ENCODE measurements at places on chromosomes 2 and 18.

GRCh38 chr2:233079473-233079877 is 19.3 kb downstream of the INPP5D start:
- H3K4me3 ChIP-seq = no peak overlapping the region
- DNase-seq = no peak
- no peaks in the 10 kb centered on the region for H3K27me3 ChIP-seq
- no peak overlapping the region for H3K27ac ChIP-seq
- peaks cover 30% of the 10 kb centered on the region for H3K4me1 ChIP-seq
- H3K36me3 ChIP-seq = no peaks in the 10 kb centered on the region

- no peaks in the 10 kb centered on the region for H3K36me3 ChIP-seq
- H3K27me3 ChIP-seq = no peaks in the 10 kb centered on the region
- no peak overlapping the region for H3K4me3 ChIP-seq
- no peaks in the 10 kb centered on the region for H3K4me1 ChIP-seq
- H3K27ac ChIP-seq = no peak overlapping the region
Measured at GRCh38 chr2:228860601-228861285, 410.3 kb downstream of the PID1 start.

DNA sequence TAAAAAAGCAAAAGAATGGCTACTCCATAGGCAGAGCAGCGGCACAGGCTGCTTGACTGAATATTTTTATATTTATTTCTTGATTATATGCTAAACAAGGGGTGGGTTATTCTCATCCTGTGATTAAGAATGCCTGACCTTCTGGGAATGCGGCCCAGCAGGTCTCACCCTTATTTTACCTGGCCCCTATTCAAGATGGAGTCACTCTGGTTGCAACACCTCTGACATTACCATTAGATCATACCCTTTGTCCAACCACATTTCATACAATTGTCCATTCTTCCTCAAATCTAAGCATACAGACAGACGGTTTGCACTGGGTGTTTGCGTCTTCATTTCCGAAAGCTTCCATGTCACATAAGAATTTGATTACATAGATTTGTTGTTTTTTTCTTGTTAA is 168.2 kb downstream of the GALNT1 start:
- no peaks in the 10 kb centered on the region for H3K27me3 ChIP-seq
- H3K4me3 ChIP-seq = no peak overlapping the region
- no peak overlapping the region for H3K27ac ChIP-seq
- no peak for DNase-seq

DNA sequence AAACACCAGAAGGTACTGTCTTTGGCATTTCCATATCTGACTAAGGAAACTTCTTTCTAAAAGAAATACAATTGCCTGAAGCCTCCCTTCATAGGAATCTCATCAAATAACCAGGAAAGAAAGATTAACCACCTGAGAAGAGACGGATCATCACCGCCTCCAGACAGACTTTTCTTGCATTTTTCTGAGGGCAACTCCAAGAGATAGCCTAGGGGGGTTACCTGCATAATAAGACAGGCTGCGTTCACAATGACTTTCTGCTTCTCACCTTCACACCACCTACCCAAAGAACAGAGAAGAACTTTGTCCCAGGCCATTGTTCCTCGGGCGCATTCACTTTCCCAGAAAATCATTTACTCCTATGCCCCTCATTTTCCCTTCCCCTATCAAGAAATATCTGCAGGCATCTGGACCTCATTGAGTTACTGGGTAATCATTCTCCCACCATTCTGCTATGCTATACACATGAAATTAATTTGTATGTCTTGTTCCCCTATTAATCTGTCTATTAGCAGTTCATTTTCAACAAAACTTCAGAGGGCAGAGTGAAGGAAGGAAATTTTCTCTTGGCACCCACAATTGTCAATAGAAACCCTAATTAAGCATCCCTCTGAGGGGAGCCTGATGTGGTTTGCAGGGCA is 8.3 kb upstream of the POMC start:
- no peak overlapping the region for H3K4me3 ChIP-seq
- H3K36me3 ChIP-seq = no peaks in the 10 kb centered on the region
- no peaks in the 10 kb centered on the region for H3K4me1 ChIP-seq
- no peak for DNase-seq
- H3K27me3 ChIP-seq = peaks cover 24% of the 10 kb centered on the region

DNA sequence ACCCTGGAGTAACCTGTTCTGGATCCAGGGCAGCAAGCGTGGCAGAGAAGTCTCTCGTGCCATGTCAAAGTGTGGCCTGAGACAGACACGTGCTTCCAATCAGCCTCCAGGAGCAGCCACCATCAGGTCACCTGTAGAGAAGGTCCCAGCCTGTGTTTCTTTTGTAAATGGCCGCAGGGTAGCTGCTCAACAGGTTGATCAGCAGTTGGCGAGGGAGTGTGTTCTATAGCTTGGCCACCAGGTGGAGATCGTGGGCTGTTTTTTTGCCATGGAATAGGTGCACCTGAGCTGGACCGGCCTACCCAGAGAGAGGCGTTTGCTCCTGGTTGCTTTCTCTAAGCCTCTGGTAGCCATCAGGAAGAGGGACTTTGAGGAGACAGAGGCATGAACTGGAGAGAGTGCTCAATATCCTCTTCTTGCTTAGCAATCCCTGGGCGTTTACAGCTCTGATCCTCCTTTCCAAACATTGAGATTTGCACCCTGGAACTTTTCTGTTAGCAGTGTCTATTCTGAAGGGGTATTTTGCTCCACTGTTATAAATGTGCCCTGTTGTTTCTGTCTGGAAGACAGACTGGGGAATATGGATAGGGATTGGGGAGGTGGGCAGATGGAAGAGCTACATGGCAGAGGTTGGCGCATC is 34.2 kb upstream of the EN1 start:
- H3K36me3 ChIP-seq = no peaks in the 10 kb centered on the region
- peaks cover 6% of the 10 kb centered on the region for H3K4me1 ChIP-seq
- peak; percentile 60 for DNase-seq
- no peaks in the 10 kb centered on the region for H3K27me3 ChIP-seq
- no peak overlapping the region for H3K4me3 ChIP-seq

- no peak for DNase-seq
- peaks cover 90% of the 10 kb centered on the region for H3K36me3 ChIP-seq
- H3K27ac ChIP-seq = no peak overlapping the region
- no peaks in the 10 kb centered on the region for H3K4me1 ChIP-seq
- no peaks in the 10 kb centered on the region for H3K27me3 ChIP-seq
Measured at GRCh38 chr18:8389391-8390340, 219.6 kb upstream of the RAB12 start.

- H3K4me1 ChIP-seq = peaks cover 11% of the 10 kb centered on the region
- no peak overlapping the region for H3K27ac ChIP-seq
- H3K36me3 ChIP-seq = no peaks in the 10 kb centered on the region
Measured at GRCh38 chr18:13398631-13399030, 180.1 kb downstream of the LDLRAD4 start.

- no peaks in the 10 kb centered on the region for H3K4me1 ChIP-seq
- no peaks in the 10 kb centered on the region for H3K27me3 ChIP-seq
- DNase-seq = no peak
- H3K4me3 ChIP-seq = peak overlapping the region; percentile 16
Measured at GRCh38 chr18:12777500-12777944, 74.7 kb downstream of the PSMG2 start.

DNA sequence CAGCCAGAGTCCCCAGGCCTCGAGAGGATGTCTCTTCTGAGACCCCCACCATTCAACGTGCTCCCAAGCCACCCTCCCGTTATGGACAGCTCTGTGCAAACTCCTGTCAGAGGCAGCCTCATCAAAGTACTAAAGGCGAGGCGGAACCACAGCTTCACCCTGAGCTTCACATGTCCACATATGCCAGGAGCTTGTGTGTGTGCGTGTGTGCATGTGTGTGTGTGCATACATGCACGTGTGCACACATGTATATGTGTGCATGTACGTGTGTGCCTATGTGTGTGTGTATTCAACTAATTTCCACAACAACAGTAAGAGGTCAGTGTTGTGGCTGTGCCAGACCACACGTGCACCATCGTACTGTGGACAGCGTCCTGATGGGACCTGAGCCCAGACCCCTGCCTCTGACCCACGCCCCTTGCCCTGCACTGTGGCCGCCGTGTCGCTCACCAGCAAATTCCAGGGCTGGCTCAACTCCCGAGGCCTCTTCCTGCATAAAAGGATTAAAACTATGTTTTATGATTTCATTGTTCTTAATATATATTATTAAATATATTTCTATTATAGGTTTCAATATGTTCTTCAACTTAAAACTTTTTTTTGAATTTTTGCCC is 444.8 kb downstream of the EIPR1 start:
- no peak overlapping the region for H3K4me3 ChIP-seq
- peak; percentile 55 for DNase-seq
- H3K27me3 ChIP-seq = no peaks in the 10 kb centered on the region
- no peak overlapping the region for H3K27ac ChIP-seq
- no peaks in the 10 kb centered on the region for H3K36me3 ChIP-seq
- H3K4me1 ChIP-seq = no peaks in the 10 kb centered on the region

DNA sequence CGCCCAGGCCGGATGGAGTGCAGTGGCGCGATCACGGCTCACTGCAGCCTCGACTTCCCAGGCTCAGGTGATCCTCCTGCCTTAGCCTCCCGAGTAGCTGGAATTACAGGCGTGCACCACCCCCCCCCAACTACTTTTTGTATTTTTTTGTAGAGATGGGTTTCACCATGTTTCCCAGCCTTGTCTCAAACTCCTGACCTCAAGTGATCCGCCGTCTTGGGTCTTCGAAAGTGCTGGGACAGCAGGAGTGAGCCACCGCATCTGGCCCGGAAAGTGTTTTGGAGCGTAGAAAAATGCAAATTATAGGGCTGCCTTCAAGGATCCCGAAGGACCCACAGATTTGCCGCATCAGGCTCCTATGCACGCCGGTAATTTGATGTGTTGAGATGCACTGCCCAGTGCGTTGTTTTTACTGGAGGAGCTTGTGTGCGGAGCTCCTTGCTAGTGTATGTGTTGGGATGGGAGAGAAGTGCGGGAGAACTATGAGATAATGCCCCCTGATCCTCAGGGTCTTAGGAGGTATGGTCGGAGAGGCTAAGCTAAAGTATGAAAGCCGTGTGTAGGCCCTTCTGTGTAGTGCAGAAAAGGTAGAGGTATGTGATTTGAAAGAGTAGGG is 1.2 kb upstream of the CLASP1 start:
- H3K4me1 ChIP-seq = peaks cover 41% of the 10 kb centered on the region
- H3K4me3 ChIP-seq = peak overlapping the region; percentile 75
- DNase-seq = peak; percentile 86
- no peaks in the 10 kb centered on the region for H3K36me3 ChIP-seq

- no peaks in the 10 kb centered on the region for H3K36me3 ChIP-seq
- peak overlapping the region; percentile 22 for H3K4me3 ChIP-seq
- H3K27ac ChIP-seq = peak overlapping the region; percentile 15
Measured at GRCh38 chr2:109331896-109332848, 203.2 kb downstream of the SH3RF3 start.

GRCh38 chr2:42001711-42002201 is 46.1 kb upstream of the PKDCC start:
- no peak overlapping the region for H3K4me3 ChIP-seq
- H3K27me3 ChIP-seq = no peaks in the 10 kb centered on the region
- peaks cover 6% of the 10 kb centered on the region for H3K4me1 ChIP-seq
- no peaks in the 10 kb centered on the region for H3K36me3 ChIP-seq

DNA sequence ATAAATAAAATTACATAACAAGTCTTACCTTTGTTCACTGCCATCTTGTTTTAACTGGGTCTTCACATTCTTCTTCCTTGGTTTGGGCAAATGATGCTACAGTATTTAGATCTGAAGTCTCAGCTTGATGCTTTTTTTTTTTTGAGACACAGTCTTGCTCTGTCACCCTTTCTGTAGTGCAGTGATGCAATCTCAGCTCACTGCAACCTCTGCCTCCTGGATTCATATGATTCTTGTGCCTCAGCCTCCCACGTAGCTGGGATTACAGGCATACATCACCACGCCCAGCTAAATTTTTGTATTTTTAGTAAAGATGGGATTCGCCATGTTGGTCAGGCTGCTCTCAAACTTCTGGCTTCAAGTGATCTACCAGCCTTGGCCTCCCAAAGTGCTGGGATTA is 53.2 kb upstream of the MAT2A start:
- H3K27ac ChIP-seq = no peak overlapping the region
- no peak for DNase-seq
- no peaks in the 10 kb centered on the region for H3K4me1 ChIP-seq
- no peaks in the 10 kb centered on the region for H3K36me3 ChIP-seq
- H3K27me3 ChIP-seq = no peaks in the 10 kb centered on the region
- H3K4me3 ChIP-seq = no peak overlapping the region

GRCh38 chr18:37930640-37931039 is 365.0 kb upstream of the CELF4 start:
- DNase-seq = no peak
- no peaks in the 10 kb centered on the region for H3K27me3 ChIP-seq
- no peaks in the 10 kb centered on the region for H3K36me3 ChIP-seq
- H3K4me3 ChIP-seq = no peak overlapping the region
- H3K4me1 ChIP-seq = no peaks in the 10 kb centered on the region
- H3K27ac ChIP-seq = no peak overlapping the region

- peaks cover 7% of the 10 kb centered on the region for H3K4me1 ChIP-seq
- H3K4me3 ChIP-seq = no peak overlapping the region
- no peak for DNase-seq
- no peak overlapping the region for H3K27ac ChIP-seq
- peaks cover 16% of the 10 kb centered on the region for H3K27me3 ChIP-seq
Measured at GRCh38 chr2:104408266-104408665, 445.6 kb upstream of the POU3F3 start.

- H3K27me3 ChIP-seq = no peaks in the 10 kb centered on the region
- no peak overlapping the region for H3K4me3 ChIP-seq
- no peak overlapping the region for H3K27ac ChIP-seq
- DNase-seq = no peak
Measured at GRCh38 chr2:88815282-88815681, 123.8 kb downstream of the RPIA start.

- no peaks in the 10 kb centered on the region for H3K27me3 ChIP-seq
- H3K4me3 ChIP-seq = no peak overlapping the region
- H3K36me3 ChIP-seq = no peaks in the 10 kb centered on the region
- no peak overlapping the region for H3K27ac ChIP-seq
- no peak for DNase-seq
Measured at GRCh38 chr18:33946336-33946735, 278.4 kb downstream of the NOL4 start.

- no peaks in the 10 kb centered on the region for H3K27me3 ChIP-seq
- no peak overlapping the region for H3K4me3 ChIP-seq
- peaks cover 41% of the 10 kb centered on the region for H3K4me1 ChIP-seq
- peak overlapping the region; percentile 54 for H3K27ac ChIP-seq
- H3K36me3 ChIP-seq = no peaks in the 10 kb centered on the region
Measured at GRCh38 chr2:216584112-216584511, 49.1 kb upstream of the IGFBP2 start.

- no peaks in the 10 kb centered on the region for H3K4me1 ChIP-seq
- DNase-seq = no peak
- H3K27me3 ChIP-seq = no peaks in the 10 kb centered on the region
- no peak overlapping the region for H3K27ac ChIP-seq
- H3K36me3 ChIP-seq = no peaks in the 10 kb centered on the region
Measured at GRCh38 chr2:16196687-16197503, 256.5 kb downstream of the MYCN start.
